ENCODE measurements at places on chromosomes 2 and 18.
A peak's percentile ranks its signal among the peaks of the same experiment; 100 is the strongest.

DNA sequence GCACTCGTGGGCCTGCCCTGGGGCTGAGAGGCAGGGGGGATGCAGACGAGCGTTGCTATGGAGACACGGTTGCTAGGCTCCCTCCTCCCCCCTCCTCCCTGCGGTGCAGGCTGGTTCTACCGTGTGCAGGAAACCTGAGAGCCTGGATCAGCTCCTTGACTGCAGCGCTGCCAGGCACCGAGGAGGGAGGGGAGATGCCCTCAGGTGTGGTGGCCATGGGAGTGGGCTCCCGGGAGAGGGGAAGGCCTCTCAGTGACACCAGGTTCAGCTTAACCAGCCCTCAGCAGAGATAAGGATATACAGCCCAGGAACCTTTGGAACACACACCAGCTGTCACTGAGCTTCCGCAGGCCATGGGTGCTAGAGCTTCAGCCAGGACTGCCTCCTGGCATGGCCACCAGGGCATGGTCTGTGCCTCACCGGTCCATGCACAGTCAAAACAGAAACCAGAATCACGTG lies 124.4 kb upstream of the PXDN start:
- no peak for DNase-seq

DNA sequence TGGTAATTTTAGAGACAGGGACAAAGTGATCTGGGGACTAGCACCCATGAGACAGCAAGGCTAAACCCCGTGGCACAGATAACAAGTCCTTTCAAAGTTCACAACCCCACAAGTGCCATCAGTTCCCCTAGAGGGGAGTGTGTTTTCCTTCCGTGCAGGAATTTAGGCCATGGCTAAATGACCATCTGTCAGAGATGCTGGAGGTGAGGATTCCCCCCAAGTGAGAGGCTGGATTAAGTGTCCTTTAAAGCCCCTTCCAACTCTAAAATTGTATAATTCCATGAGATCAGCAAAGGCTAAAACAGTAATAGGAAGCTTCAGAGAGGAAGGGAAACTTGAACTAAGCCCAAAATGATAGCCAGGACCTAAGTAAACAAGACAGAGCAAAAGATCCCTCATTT lies 8.7 kb downstream of the FEZ2 start:
- no peak for DNase-seq

- no peak for DNase-seq
Observed at GRCh38 chr18:59704146-59704545, 6.9 kb upstream of the CCBE1 start.

- no peak for DNase-seq
Observed at GRCh38 chr18:46652372-46652771, 4.6 kb downstream of the LOXHD1 start.

GRCh38 chr2:157793053-157793612 lies 83.0 kb downstream of the ACVR1 start:
- no peak for DNase-seq

GRCh38 chr18:31546476-31546875 lies 45.2 kb upstream of the TTR start:
- no peak for DNase-seq

DNA sequence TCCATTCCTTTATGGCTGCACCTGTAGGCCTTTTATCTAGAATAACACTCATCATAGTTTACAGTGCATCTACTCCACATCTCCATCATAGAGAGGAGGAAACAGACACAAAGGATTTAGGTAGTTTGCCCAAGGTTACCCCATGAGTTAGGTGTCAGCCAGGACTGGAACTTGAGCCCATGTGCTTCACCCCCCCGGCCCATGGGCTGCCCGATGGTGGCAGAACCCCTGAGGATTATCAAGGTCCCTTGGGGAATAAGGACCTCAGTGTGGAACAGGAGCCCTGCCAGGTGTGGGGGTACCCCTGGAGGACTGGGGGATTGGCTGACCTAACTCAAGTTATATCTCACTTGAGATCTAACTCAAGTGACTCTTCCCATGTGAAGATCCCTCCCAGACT lies 146.3 kb upstream of the OTX1 start:
- no peak for DNase-seq

- no peak for DNase-seq
Observed at GRCh38 chr2:58064086-58064485, 17.5 kb downstream of the VRK2 start.

DNA sequence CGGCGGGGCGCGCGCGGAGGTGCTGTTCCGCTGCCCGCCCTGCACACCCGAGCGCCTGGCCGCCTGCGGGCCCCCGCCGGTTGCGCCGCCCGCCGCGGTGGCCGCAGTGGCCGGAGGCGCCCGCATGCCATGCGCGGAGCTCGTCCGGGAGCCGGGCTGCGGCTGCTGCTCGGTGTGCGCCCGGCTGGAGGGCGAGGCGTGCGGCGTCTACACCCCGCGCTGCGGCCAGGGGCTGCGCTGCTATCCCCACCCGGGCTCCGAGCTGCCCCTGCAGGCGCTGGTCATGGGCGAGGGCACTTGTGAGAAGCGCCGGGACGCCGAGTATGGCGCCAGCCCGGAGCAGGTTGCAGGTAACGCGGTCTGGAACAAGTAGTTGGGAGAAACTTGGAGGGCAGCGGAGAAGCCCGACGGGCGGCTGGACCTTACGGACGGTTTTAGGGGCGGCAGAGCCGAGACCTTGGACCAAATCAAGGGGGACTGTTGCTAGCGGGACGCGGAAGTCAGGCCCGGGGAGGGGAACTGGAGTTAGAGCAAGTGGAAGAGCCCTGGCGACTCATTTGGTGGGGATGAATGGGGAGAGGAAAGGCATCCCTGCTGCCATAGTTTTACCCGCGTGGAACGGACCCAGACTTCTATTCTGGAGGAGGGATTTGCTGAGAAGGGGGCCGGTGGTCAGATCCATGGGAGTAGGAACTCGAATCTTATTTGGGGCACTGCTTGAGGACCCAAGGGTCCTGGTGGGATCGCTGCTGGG lies 573 bp downstream of the IGFBP2 start:
- DNase-seq, result peak; percentile 34

DNA sequence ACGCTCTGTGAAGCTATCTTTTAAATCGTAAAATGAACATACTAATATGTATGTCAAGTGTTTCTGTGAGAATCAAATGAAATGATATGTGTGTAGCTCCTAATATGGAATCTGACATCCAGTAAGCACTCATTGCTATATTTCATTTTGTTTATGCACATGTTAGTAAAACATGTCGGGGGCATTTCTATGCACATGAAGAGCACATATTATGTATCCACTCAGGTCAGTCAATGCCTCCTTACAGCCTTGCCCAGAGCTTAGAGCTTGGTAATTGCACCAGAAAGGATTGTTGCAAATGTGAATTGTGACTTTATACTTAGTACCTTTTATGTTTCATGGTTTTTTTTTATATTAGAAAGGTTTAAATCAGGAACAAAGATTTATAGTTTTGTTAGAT lies 463.7 kb upstream of the HNMT start:
- DNase-seq, result no peak

DNA sequence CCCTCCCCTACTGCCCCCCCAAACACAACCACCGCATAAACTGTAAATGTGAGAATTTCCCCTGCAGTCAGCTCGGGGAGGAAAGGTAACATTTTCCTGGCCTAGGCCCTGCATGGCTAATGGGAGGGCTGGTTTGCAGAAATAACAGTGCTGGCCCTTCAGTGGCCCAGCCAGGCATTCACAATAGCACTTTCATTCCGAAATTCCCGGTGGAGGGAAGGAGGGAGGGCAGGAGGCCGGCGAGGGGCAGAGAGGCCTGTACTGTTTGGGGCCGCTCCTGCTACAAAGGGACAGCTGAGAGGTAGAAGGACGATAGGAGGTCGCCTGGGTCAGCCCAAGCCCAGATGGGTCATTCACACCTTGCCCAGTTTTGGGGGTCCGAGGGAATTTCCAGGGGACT lies 11.3 kb downstream of the CYP26B1 start:
- DNase-seq, result no peak

GRCh38 chr2:23953625-23954024 lies 13.4 kb downstream of the UBXN2A start:
- DNase-seq, result no peak

DNA sequence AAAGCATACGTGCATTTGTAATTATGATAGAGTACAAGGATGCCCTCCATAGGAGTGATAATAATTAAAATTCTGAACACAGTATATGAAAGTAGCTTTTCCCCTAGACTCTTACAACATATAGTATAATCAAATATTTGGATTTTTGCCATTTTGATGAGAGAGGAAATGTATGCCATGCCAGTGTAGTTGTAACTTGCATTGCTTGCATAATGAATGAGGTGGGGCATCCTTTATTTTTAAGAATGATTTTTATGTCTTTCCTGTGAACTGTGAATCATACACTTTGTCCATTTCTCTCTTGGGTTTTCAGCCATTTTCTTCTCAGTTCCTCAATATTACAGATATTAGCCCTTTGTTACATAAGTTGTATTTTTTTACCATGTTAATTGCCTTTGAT lies 197.5 kb downstream of the SCG2 start:
- DNase-seq, result no peak

GRCh38 chr2:163943403-163944346 lies 207.9 kb upstream of the FIGN start:
- DNase-seq, result no peak

DNA sequence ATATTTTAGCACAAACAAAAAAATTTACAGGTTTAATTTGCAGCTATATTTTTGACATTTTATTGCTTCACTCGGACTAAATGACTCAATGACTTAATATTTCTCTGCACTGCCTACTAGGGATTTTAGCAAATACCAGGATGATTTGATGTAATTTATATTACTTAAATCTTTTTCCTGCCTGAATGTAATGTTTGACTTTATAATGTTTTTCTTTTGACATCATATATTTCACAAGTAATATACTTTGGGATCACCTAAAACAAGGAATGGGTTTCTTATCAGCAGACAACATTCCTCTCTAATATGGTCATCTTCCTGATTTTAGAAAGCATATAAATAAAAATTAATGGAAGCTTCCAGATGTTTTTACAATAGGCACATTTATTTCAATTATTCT lies 253.2 kb upstream of the EPC2 start:
- DNase-seq, result no peak

GRCh38 chr2:241187101-241187917 lies 1.2 kb upstream of the ANO7 start:
- DNase-seq, result no peak

- DNase-seq, result no peak
Observed at GRCh38 chr2:187593697-187594096, 39.5 kb upstream of the TFPI start.

DNA sequence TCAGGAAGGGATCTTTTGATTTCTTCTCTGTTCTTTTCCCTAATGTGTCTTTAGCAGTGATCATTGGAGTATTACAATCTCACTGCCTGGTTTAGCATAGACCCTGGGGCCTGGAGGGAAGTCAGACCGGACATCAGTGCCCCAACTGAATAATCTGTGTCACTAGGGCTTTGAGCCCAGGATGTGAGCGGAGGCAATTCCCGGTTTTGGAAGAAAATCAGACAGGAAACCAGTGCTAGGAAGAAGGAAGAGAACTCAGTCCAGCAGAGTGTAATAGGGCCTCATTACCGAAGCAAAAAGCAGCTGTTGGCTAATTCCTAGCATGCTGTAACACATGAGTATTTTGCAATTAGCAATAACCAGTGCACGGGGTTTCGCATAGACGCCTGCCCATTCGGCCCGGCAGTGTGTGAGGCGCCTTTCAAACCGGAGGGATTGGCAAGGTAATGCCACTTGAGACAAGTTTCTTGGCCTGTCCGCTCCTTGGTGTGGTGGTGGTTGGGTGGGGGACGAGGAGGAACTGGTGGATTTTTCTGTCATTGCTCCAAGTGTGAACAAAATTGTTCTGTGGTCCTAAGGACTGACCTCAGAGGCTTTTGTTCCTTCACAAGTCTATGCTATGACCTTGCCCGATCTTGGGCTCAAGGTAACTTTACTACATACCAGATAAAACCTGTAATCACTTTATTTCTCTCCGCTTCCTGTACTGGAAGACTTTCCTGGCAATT lies 2.8 kb downstream of the FOSL2 start:
- no peak for DNase-seq

DNA sequence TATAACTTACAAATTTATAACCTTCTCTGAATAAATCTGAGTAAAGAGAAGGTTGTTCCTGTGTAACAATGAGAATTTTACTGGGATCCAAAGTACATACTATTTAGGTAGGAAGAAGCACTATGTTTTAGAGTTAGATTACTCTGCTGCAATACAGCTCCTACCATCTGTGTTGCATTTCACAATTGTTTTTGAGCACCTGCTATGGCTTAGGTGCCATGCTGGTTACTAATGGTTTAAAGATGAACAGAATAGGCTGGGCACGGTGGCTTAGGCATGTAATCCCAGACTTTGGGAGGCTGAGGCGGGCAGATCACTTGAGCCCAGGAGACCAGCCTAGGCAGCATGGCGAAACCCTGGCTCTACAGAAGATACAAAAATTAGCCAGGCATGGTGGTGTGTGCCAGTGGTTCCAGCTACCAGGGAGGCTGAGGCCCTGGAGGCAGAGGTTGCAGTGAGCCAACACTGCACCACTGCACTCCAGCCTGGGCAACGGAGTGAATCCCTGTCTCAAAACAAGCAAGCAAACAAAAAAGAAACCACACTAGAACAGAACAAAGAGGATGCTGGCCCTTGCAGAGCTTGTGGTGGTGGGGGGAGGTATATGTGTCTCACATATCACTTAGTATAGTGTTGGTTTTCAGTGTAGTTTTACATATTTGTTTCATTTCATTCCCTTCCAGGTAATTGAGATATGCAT lies 56.7 kb downstream of the SPTBN1 start:
- no peak for DNase-seq

DNA sequence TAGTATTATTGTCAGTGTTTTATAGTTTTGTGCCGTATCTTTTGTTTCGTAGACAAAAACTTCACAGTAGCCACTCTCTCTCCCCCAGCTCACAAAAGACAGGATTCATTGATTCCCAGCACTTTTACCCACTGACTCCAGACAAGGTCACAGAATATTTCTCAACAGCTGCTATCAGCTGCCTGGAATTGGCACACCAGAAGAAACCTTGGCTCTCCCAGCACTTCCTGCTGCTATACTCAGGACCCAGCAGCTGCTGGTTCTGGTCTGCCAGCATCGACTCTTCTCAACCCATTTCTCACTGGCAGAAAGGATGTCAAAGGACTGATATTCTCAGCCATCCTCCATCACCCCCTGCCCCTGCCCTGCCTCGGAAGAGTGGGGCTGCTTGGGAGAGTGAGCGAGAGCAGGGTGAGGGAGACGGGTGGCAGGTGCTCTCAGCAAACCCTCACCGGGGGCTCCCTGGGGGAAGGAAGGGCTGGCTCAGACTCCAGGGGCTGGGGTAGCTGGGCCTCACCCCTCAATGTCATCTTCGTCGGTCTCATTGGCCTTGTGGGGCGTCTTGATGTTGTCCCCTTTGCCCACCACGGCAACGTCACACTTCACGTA lies 6.1 kb upstream of the OTOF start:
- DNase-seq, result no peak

Data from activated T-cell treated with anti-CD3 and anti-CD28 coated beads, Interleukin-2, amount 50 U/mL, for 48 hours (primary cell).